ENCODE measurements at places on chromosomes 7 and 10.

GRCh38 chr7:30238721-30239441, 45.5 kb upstream of the ZNRF2 start:
- peak; percentile 64 for DNase-seq

- no peak for DNase-seq
Measured at GRCh38 chr7:108181073-108181985, 51.2 kb upstream of the LAMB4 start.

DNA sequence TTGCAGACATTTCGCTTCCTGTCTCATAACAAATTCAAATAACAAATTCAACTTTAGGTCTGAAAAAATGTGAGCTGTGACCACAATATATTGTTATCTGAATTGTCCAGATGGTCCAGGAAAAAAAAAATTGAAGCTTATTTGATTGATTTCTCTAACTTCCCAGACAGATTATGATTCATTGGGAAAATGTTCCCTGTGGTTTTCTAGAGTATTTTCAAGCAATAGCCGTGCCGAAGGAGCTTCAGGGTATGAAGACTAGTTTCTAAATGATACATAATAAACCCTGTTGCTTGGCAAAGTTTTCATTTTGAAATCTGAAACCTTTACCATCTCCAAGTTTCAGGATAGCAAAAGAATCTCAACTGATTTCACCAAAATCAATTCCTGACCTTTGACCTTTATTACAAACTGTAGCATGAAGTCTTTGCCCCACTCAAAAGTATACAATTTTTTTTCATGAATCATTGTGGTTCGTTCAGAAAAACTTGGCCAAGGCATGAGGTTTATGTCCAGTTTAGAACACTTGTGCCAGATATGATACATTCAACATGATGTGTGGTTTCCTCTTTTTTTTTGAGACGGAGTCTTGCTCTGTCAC, 109.9 kb downstream of the JCAD start:
- DNase-seq: no peak

DNA sequence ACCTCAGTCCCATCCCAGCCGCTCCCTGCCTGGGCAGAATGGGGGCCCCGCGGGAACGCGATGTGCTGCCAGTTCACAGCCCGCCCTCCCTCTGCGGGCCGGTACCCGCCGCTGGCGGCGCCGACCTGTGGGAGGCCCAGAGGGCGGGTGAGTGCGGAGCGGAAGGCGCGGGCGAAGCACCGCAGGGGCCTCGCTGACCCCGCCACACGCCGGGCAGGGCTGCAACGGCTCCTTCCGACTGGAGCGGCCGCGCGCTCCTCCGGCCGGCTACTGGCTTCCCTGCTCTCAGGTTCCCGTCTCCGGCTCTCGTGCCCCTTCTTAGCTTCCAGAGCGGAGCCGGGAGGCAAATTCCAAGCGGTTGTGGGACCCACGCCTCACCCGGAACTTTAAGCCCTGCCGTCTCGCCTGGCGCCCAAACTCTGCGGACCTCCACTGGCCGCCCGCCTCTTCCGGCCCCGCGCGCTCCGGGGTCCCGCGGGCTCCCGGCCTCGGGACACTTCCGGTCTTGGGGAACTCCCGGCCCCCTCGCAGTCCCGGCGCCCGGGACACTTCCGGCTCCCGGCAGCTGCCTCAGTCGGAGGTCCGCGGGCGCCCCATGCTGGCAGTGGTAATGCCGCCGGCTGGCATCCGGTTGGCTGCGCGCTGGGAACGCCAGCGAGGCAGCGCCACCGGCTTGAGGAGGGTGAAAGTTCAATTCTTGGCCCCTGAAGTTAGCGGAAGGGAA, at the start of gene CYREN:
Gene CYREN, minus strand, starts transcription at position 434 of the 724 bp plus-strand sequence. CDS start 1,785 bp downstream, outside the sequence.
- peak; percentile 95 for DNase-seq

DNA sequence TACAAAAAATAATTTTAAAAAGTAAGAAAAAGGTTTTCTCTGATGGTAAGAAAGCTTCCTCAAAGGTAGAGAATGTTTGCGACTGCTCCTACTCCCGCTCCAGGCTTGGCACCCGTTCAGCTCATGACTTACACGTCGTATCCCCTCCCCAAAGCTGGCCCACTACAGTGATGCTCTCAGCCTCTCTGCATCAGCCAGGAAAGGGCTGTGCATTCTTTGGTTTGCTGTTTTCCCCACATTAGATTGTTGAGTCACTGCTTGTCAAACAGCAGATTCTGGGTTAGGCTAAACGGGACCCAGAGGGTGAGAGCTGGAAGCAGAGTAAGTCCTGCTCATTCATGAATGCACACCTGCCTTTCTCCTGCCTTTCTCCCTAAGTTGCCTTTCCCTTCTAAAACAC, 54.7 kb upstream of the NMT2 start:
- DNase-seq: peak; percentile 55

DNA sequence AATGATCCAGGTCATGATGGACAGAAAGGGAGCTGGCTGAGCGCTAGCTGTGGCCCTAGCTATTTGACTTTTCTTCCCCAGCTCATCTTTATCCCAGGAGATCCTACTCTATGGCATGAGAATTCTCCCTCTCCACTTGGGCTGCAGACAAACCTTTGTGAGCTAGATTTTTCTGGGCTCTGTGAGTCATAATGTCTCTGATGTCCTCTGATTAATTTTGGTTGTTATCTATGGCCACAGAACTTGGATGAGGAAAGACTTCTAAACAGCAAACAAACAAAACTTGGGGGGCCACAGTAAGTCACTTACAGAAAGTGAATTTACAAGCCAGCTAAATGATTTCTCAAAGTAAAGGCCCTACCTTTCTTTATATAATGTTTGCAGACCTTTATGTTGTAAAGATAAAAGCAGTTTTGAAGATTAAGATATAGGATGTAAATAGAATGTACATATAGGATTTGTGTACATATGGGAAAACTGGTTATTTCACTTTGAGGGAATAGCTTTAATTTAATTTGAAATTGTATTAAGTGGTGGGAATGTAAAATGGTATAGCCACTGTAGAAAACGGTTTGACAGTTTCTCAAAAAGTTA, 10.4 kb downstream of the ABLIM1 start:
- no peak for DNase-seq

DNA sequence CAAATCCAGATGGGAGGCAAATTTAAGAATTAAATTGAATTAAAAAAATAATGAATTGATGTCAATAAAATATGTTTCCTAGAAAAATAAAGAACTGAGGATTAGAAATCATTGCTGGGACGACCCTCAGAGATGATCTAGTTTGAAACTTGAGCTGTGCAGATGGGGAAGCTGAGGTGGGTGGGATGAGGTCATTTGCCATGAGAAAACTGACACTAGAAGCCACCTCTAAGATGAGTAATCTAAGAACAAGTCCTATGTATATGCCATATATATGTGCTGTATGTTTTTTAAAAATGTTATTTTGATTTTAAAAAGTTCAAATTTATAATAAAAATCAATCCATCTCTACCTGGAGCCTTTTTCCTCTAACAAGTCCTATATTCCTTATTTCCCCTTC, 135.7 kb downstream of the RSU1 start:
- no peak for DNase-seq

GRCh38 chr7:148265896-148266295, 324.7 kb upstream of the C7orf33 start:
- no peak for DNase-seq

DNA sequence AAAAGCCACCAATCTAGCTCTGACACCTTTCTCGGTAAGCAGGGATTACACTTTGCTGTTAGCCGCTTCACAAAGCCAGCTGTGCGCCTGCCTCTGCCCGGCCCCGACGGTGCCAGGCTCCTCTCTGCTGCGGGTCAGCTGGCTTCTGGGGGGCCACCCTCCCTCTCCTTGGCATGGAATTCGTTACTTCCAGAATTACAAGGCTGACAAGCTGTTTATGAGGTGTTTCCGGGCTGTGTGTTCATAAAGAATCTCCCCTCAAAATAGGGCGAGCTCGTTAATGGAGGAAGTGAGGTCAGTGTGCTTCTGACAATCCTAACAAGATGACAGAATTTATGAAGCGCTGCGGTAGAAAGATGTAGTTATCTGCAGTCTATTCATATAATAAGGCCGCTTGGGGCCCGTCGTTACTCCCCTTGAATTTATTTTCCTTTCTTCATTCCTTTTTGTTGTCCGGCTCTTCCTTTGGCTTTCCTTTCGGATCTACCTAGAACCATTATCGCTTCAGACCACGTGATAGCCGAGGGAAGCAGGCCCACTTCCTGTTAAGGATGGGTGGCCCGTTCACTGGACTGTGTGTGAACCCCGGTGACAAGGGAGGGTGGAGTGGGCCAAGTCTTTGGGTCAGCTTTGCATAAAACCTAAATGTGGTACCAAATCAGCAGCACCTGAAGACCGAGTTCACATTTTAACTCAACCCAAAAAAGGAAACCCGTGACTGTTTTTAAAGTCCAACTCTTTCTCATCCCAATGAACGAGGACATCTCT, 273.0 kb upstream of the YAE1 start:
- DNase-seq: no peak

GRCh38 chr7:141122736-141123135, 48.9 kb downstream of the TMEM178B start:
- DNase-seq: peak; percentile 21

GRCh38 chr7:16644636-16645592, 640 bp downstream of the ANKMY2 start:
- peak; percentile 73 for DNase-seq

GRCh38 chr7:32264702-32265284, 194.6 kb upstream of the PDE1C start:
- no peak for DNase-seq

DNA sequence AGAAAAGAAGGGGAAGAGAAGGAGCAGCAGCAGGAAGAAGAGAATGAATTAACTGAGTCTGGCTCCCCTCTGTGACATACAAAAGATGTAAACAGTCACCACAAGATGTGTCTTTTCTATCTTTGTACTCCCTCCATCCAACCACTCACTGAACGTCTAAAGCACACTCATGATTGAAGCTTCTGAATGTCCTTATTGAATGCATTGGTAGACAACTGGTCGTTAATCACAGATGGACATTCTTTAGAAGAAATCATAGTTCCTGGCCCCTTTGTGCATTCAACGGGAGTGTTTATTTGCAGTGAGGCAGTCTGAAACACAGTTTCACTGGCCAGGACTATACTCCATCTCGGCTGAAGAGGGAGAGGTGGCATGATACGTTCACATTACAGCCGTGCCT, 206.3 kb upstream of the KMT2E start:
- DNase-seq: no peak

DNA sequence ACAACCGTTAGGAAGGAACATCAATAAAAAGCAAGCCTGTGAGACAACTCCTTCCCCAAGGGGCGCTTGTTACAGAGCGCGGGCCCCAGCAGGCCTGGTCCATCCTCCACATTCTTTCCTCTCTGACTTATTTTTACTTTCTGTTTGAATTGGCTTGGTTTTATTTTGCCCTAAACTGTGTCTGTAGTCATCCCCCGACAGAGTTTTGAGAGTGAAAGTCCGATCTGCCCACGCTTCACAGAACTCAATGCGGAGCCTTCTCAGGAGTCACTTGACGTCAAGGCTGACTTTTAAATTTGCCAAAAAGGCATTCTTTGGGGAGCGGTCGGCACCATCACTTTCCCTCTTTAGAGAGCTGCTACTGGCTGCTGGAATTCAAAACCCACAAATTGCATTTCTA, 150.1 kb upstream of the KLF6 start:
- peak; percentile 60 for DNase-seq
